CD8-positive, alpha-beta memory T cell (primary cell): ENCODE measurements at places on chromosomes 1 and 21. TPM values are rescaled to one million over a fixed set of nuclear protein-coding genes. Genes with fewer than 3 reads are reported as not detected.

GRCh38 chr1:82366689-82367088 lies 566.0 kb downstream of the ADGRL2 start:
- no peak for DNase-seq

- DNase-seq = no peak
Observed at GRCh38 chr1:29520571-29521437, 284.5 kb downstream of the PTPRU start.

GRCh38 chr1:43206600-43207228 lies 34.6 kb downstream of the CFAP57 start:
- no peak for DNase-seq

DNA sequence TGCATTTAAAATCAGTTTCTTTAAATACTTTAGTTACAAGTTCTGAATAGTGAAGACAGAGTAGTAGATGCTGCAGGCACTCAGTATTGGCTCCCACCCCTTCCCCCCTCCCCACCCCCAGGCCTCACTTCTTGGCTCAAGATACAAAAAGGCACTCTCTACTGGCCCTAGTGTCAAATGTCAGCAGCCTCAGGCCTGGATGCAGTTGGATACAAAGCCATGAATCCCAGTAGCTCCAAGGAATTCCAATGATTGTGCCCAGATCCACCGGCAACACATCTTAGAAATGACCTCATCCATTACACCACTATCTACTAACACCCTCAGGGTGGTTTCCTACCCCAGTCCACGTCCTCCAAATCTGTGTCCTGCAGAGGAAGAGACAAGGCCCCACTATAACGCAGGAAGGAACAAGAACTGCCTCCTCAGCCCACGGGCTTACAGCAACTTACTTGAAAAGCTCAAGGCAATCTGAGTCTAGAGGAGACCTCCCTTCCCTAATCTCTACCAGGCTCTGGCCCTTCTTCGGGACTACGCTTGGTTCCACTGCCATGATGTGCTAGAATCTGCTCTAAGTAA lies 17.6 kb downstream of the ACADM start:
- DNase-seq = no peak

- DNase-seq = no peak
Observed at GRCh38 chr1:26025517-26025916, 3.9 kb downstream of the EXTL1 start.

GRCh38 chr1:200762089-200762488 lies 23.4 kb downstream of the CAMSAP2 start:
- no peak for DNase-seq

GRCh38 chr1:155134322-155134721 lies 1.3 kb upstream of the SLC50A1 start:
- DNase-seq = no peak

GRCh38 chr21:32083197-32083596 lies 195.7 kb downstream of the MIS18A start:
- DNase-seq = no peak

- DNase-seq = no peak
Observed at GRCh38 chr21:38912102-38912629, 106.4 kb downstream of the ETS2 start.

DNA sequence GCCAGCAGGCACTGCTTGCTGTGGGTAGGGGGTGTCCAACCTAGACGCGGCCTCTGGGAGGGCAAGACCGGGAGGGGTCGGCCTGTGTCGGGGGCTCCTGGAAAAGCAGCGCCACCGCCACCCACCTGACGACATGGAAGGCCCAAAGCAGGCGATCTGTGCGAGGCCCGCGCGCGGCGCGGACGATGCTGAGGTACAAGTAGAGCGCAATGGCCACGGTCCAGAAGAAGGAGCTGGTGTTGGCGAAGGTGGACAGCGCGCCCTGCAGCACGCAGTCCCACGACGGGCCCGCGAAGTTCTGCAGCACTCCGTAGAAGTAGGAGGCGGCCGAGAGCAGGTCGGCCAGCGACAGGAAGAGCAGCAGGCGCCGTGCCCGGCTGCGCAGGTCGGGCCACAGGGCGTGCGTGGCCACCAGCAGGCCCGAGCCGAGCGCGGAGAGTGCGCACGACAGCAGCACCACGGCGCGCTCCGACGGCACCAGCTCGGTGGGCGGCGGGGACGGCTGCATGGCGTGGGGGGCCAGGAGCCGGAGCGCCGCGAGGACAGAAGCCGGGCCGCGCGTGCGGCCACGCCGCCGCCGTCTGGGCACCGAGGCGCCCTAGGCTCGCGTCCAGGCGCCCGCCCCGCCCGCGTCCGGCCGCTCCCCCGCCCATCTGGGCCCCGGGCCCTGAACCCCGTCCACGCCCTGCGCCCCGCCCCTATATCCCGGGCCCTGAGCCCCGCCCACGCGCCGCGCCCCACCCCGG lies at the start of gene GPR157:
Gene GPR157, minus strand, starts transcription at position 583 of the 746 bp plus-strand sequence. Its CDS starts 75 bp downstream, at position 508.
- DNase-seq = peak; percentile 72

DNA sequence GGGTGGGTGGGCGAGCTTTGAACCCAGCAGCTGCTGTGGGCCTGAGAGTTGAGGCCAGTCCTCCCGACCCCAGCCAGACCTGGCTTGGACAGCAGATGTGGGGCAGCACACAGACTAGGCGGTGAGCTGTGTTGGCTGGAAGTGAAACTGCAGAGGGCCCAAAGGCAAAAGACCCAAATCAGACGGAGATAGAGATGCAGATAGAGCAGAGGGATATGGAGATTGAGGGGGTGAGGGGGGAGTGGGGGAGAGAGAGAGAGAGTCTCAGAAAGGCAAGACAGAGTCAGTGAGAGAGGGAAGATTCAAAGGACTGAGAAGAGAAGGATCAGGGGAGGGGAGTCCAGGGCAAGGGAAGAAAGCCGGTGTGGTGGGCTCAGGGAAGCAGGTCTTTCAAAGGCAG lies 17.0 kb upstream of the POU3F1 start:
- no peak for DNase-seq

GRCh38 chr1:202656057-202656456 lies 54.2 kb downstream of the SYT2 start:
- DNase-seq = no peak

- no peak for DNase-seq
Observed at GRCh38 chr1:155437405-155437804, 116.7 kb downstream of the RUSC1 start.

DNA sequence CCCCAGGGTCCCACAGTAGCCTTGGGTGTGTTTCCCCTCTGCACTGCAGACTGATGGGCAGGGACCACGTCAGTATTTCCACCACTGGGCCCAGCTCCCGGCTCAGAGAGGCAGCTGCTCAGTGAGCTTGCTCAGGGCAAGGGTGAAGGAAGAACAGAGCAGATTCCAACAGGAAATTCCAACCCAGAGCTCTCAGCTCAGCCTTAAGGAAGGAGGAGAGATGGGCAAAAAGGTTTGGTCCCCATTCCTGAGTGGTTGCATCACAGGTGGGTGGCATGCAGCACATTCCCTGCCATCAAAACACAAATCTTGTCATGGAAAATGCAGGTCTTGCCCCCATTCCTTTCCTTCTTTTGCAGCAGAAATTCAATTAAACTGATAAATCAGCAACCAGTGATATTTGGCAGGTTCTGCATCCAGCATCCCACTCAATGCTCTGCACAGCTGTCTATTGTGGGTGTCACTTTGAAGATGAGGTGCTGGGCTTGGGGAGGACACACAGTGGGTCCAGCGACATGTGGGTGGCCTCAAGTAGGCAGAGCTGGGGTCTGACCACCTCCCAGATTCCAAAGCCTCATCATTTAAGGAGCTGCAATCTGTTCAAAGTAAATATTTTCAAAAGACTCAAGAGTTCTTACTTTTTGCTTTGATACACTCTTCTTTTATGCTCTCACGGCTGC lies 315.4 kb downstream of the DSCAM start:
- DNase-seq = no peak

GRCh38 chr21:38804030-38804788 lies 1.5 kb upstream of the ETS2 start:
- DNase-seq = no peak

SLC22A15 gene
- 0.68 TPM for total RNA-seq

KRTAP27-1 gene
- total RNA-seq = not detected

DISC1 gene
- 0.60 TPM for total RNA-seq

SPRR1A gene
- not detected for total RNA-seq

USH2A gene
- total RNA-seq = not detected

RXFP4 gene
- total RNA-seq = not detected

PTPN7 gene
- 449 TPM for total RNA-seq
